ENCODE measurements at places on chromosomes 5 and 9.

DNA sequence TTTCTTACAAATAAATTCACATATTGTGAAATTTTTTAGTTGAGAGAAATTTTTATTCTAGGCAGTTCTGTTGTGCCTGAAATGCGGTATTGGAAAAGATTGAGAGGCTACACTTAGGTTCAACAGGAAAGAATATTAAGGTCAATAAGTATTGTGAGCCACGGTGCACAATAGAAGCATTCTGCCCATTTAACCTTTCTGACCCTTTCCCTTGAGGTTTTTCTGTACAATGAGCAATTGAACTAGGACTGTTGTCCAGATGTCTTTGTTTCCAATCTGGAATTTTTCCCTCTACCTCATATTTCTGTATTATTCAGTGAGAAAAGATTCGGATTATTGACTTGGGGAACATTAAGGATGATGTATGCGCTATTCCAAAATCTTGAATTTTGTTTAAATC lies 205.2 kb downstream of the NR3C1 start:
- DNase-seq: no peak

DNA sequence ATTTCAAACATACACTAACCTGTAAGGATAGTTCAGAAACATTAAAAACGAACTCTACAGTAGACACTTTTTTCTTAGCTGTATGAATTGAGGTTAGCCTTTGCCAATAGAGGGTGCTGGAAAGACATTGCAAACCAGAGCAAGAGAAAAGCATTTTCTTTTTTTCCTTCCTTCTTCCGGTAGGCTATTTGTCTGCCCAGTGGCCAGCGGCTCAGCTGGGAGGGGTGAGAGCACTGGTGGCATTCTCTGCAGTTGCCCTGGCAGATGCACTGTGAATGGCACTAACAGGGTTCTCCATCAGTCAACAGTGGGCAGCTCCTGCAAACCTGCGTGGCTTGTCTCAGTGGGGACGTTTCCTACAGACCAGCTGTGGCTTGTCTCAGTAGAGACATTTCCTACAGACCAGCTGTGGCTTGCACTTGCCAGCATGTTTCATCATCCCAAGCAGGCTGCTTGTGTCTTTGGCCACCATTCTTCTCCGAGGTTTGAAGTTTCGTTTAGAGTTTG lies 984.5 kb upstream of the CDH18 start:
- DNase-seq: no peak

- peak; percentile 72 for DNase-seq
These were observed 271.9 kb upstream of the ADAMTS16 start for GRCh38 chr5:4868140-4868735.

- DNase-seq: no peak
These were observed 285.9 kb downstream of the ARHGEF28 start for GRCh38 chr5:73911761-73912393.

DNA sequence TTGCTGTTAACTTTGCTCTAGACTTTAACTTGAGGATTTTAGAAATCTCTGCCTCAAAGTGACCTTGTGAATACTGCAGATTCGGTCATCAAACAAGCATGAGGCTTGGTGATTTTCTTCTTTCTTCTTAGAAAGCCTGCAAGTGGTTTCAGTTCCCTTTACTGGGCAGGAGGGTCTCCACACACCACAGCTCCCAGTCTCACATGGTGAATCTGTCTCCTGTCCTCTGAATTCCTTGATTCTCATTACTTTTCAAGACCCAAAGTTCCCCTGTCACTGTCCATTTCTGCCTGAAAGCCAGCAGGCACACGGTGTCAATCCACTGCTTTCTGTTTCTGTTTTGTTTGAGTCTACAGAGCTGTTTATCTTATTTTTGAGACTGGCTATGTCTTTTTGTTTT lies 14.1 kb downstream of the HSPB3 start:
- DNase-seq: no peak

GRCh38 chr9:5518937-5519319 lies 8.6 kb downstream of the PDCD1LG2 start:
- DNase-seq: no peak

- DNase-seq: no peak
These were observed 121.7 kb downstream of the FOCAD start for GRCh38 chr9:20805766-20806165.

DNA sequence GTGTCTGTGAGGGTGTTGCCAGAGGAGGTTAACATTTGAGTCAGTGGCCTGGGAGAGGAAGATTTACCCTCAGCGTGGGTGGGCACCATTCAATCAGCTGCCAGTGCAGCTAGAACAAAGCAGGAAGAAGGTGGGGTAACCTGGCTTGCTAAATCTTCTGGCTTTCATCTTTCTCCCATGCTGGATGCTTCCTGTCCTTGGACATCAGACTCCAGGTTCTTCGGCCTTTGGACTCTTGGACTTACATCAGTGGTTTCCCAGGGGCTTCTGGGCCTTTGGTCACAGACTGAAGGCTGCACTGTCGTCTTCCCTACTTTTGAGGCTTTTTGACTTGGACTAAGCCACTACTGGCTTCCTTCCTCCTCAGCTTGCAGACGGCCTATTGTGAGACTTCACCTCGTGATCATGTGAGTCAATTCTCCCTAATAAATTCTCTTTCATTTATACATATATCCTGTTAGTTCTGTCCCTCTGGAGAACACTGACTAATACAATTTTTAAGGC lies 38.1 kb downstream of the PBX3 start:
- peak; percentile 33 for DNase-seq

- no peak for DNase-seq
These were observed 246.3 kb downstream of the COX7C start for GRCh38 chr5:86864051-86864450.

DNA sequence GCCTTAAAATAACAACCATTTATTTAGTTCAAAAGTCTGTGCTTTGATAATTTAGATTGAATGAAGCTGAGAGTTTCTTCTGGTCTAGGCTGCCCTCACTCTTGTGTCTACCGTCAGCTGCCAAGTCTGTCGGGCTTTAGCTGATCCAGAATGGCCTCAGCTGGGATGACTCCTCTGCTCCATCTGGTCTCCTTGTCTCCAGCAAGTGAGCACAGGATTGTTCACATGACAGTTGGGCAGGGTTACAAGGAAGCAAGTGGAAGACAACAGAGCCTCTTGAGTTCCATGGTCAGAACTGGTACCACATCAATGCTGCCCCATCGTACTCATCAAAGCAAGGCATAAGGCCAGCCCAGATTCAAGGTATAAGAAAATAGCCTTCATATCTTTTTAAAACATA lies 9.0 kb downstream of the HTR1A start:
- DNase-seq: no peak

DNA sequence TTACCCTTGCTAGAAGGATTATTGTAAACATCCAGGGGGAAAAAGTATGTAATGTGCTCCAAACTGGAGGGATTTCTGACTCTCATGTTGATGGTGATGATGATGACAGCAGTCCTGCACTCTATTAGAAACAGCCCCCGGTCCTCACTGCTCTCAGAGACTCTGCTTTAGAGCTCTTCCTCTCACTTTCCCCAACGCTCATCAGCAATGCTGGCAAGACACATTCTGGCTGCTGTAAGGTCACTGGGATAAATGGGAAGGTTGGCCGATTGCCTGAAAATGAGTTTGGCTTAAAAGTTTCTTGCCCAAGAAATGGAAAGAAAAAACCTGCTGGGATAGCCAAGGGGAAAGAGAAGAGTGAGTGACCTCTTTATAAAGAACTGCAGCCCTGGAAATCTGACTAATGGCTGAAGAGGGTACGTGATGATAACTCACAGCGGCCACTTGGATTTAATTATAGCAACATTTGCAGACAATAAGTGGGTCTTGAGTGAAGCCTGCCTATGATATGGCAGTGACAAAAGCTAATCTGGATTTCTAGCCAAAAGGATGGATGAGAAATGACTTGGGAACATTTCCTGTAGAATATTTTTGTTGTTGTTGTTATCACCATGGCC lies 235.8 kb downstream of the TMEM38B start:
- no peak for DNase-seq

- peak; percentile 70 for DNase-seq
These were observed 29.9 kb downstream of the CD180 start for GRCh38 chr5:67166460-67167285.

- DNase-seq: no peak
These were observed 120.8 kb downstream of the RASGRF2 start for GRCh38 chr5:81080809-81081460.

DNA sequence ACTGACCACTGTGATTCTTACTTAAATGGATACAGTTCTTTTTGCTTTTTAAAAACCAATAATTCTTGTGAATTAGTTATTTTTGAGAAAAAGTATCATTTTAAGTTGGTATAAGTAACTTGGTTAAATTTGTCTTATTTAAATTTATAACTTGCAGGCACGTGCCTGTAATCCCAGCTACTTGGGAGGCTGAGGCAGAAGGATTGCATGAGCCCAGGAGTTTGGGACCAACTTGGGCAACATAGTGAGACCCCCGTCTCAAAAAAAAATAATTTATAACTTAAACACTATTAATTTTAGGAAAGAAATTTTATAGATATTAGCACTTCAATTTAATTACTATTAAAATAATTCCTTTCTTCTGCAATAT lies 5.0 kb downstream of the CPEB4 start:
- DNase-seq: no peak

GRCh38 chr5:119016125-119016774 lies 27.9 kb upstream of the DTWD2 start:
- no peak for DNase-seq

- peak; percentile 58 for DNase-seq
These were observed 37.4 kb downstream of the C9orf50 start for GRCh38 chr9:129583308-129584038.

DNA sequence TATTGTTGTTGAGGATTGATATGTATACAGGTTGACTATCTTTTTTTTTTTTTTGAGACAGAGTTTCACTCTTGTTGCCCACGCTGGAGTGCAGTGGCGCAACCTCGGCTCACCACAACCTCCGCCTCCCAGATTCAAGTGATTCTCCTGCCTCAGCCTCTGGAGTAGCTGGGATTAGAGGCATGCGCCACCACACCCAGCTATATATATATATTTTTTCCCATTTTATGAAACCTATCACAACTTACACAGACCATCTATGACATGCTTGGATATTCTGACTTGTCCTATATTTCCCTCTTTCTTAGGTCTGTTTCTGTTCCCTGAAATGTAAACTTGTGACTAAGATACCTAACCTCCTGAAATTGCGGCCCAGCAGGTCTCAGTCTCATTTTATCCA lies 5.0 kb downstream of the CD14 start:
- no peak for DNase-seq

DNA sequence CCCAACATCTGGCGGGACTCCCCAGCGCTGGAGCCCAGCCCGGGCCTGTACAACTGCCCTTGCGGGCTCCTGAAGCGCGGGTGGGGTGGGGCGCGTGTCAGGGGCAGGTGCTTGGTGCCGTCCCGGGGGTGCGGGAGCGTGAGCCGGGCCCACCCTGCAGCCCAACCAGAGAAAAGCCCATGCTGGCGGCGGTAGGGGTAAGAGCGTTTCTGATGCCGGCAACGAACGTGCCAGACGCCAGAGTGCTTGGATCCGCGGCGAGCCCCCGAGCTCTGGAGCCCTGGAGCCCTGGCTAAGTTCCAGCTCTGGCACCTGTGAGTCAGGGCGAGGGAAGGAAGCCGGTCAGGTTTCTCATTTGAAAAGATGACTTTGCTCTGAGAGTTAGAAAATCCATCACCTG lies 58.0 kb downstream of the ZNF510 start:
- DNase-seq: no peak

GRCh38 chr5:109468737-109469420 lies 59.1 kb upstream of the PJA2 start:
- DNase-seq: peak; percentile 98

DNA sequence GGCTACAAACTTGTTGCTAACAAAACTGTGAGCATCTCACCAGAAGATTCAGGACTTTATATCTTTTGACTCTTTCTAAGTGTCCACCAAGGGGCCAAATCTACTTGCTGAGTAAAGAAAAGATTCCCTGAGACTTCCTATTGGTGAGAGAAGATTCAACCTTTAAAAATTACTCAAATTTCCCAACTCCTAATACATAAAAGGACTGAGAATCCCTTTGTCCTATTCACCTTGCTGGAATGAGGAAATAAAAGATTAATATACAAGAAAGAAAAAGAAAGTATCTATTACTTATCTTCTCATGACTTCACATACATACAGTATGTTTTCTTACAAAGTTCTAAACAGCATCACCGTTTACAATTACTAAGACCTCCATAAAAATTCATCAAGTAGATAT lies 47.9 kb upstream of the MYOT start:
- DNase-seq: no peak

GRCh38 chr9:79080536-79080935 lies 491.2 kb upstream of the TLE4 start:
- DNase-seq: no peak

GRCh38 chr5:59266410-59266809 lies 627.1 kb downstream of the PDE4D start:
- DNase-seq: no peak

GRCh38 chr5:55694152-55694830 lies 17.8 kb downstream of the SLC38A9 start:
- DNase-seq: peak; percentile 63

GRCh38 chr5:17314907-17315471 lies 97.6 kb downstream of the BASP1 start:
- DNase-seq: peak; percentile 41

DNA sequence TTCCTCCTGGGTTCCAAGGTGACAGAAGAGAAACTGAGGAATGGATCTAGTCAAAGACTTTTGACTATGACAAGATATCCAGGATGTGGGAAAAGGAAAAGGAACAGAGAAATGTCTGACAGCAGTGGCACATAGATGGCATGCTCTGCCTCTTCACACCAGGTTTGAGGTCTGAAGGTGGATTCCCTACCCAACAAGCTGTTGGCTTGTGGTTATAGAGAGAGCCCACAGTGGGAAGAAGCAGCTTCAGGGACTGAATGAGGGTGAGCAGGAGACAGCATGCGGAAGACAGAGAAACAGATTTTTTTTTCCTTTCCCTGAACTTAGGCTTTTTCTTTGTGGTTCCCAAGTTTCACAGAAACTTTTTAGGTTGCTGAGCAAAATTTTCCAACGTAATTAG lies 20.6 kb downstream of the IFNW1 start:
- DNase-seq: no peak

DNA sequence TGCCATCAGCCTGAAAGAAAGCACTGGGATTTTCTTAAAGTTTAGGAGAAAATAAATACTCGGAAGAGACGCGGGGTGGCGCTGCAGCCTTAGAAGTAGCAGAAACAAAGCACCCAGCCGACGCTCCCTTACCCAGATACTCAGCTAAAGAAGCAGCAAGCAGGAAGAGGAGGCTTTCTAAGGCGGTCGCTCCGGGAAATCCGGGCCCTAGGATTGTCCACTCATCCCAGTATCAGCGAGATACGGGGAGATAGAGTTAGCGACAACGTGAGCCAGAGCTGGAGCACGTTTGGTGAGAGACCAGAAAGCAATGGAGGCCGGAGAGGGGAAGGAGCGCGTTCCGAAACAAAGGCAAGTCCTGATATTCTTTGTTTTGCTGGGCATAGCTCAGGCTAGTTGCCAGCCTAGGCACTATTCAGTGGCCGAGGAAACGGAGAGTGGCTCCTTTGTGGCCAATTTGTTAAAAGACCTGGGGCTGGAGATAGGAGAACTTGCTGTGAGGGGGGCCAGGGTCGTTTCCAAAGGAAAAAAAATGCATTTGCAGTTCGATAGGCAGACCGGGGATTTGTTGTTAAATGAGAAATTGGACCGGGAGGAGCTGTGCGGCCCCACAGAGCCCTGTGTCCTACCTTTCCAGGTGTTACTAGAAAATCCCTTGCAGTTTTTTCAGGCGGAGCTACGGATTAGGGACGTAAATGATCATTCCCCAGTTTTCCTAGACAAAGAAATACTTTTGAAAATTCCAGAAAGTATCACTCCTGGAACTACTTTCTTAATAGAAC lies at the start of gene PCDHB2:
Gene PCDHB2 (plus strand): TSS at position 135 of the 782 bp plus-strand sequence. CDS start 176 bp downstream, at position 311.
- peak; percentile 2 for DNase-seq

- no peak for DNase-seq
These were observed 33.4 kb upstream of the TTC1 start for GRCh38 chr5:159975462-159976019.

All from hematopoietic multipotent progenitor cell treated with erythropoietin and hydrocortisone succinate and interleukin-3 and kit ligand, for 6 days (in vitro differentiated cells).